ENCODE measurements at places on chromosomes 16 and 17. TPM values are rescaled to one million over a fixed set of nuclear protein-coding genes. Genes with fewer than 3 reads are reported as not detected.

GAA gene
- total RNA-seq, result 41.4 TPM

NOTUM gene
- total RNA-seq, result not detected

WNK4 gene
- total RNA-seq, result 0.96 TPM

KRTAP4-9 gene
- total RNA-seq, result not detected

GP1BA gene
- total RNA-seq, result not detected

TSPAN10 gene
- 0.48 TPM for total RNA-seq

FBXW10B gene
- total RNA-seq, result 1.4 TPM

TOX3 gene
- not detected for total RNA-seq

SCNN1G gene
- 0.85 TPM for total RNA-seq

SHISA6 gene
- total RNA-seq, result not detected
